ENCODE measurements at places on chromosomes 12 and 14.

GRCh38 chr12:125689576-125690410, 624.6 kb downstream of the AACS start:
- no peak for DNase-seq

- DNase-seq = peak; percentile 79
These were observed 1.8 kb downstream of the SLC38A1 start for GRCh38 chr12:46266869-46267574.

DNA sequence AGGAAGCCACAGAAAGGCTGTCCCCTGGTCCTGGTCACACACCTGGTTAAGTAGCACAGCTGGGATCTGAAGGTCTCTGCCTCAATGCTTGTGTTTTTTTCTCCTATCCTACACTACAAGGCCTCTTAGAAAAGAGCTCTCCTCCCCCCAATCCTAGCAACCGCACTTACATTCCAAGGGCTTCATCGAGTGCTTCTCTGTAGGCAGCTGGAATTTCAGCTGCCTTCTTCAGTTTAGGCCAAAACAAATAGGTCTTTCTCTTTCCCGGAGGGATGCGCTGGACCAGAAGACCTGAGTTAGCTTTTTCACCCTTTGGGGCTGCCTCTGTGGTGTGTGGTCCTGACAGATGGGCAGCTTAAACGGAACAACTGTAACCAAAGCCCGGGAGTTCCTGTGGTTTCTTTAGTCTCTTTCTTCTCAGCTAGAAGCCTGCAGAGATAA, 109.7 kb downstream of the GPATCH2L start:
- DNase-seq = no peak

DNA sequence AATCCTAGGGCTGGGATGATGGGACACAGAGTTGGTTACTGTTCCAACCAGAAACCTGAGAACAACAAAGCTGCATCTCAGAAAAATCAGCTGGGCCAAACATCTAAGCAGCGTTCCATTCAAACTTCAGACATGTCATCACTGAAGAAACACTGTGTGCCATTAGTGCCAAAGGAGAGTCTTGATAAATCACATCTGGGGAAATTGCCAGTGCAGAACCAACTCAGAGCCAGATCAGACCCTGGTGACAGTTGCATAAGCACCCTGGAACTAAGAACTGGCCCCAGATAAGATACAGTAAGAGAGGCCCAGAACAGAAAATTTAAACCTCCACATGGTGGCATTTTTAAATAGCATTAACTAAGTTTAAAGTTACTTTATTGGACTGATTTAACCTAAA, 482.8 kb downstream of the PRKD1 start:
- no peak for DNase-seq

DNA sequence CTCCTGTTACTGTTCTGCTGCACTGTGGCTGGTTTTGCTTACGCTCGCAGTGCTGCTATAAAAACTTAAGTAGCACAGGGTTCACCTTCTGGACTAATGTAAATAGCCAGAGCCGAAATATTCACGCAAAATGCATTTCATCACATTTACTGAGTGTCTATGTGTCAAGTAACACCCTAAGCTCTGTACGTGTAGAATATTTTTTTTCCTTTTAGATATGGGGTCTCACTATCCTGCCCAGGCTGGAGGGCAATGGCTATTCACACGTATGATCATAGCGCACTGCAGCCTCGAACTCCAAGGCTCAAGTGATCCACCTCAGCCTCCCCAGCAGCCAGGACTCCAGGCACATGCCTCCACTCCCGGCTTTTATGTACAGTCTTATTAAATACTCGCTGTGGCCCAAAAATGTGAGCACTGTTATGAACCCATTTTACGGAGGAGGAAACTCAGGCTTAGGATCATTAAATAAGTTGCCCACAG, 60.8 kb upstream of the RIMBP2 start:
- no peak for DNase-seq

- no peak for DNase-seq
These were observed 364.5 kb downstream of the BTG1 start for GRCh38 chr12:91781114-91781513.

- DNase-seq = no peak
These were observed 15.6 kb upstream of the MCRS1 start for GRCh38 chr12:49583366-49584094.

DNA sequence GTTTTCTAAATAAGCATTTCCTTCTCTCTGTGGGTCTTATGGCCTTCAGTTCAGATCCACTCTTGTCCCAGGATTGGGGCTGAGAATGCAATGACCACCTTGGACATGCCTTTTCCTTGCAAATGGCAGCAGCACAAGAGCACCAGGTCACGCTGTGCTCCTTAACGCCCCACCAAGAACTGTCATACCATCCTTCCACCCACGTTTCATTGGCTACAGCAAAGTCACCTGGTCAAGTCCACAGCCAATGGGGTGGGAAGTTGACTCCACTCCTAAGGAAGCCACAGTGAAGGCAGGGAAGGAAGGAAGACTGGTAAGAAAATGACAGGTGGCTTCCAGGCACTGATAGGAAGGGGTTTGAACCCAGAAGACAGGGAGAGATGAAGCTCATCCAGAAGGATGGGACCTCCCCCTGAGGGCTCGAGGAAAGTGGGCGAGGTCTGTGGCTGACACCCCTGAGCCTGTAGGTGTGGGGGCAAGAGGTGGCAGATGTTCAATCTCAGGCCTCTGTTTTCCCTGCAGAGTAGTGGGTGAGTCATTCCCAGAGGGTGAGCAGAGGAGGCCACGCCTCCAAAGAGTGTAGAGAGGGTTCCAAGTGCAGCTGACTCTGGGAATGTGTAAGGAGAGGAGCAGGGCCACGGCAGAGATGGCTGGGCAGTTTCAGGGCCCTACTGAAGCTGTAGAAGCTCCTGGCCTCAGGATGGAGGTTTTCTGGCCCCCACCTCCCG, 113.5 kb upstream of the VRK1 start:
- no peak for DNase-seq

GRCh38 chr12:18146363-18146762, 56.4 kb upstream of the RERGL start:
- no peak for DNase-seq

DNA sequence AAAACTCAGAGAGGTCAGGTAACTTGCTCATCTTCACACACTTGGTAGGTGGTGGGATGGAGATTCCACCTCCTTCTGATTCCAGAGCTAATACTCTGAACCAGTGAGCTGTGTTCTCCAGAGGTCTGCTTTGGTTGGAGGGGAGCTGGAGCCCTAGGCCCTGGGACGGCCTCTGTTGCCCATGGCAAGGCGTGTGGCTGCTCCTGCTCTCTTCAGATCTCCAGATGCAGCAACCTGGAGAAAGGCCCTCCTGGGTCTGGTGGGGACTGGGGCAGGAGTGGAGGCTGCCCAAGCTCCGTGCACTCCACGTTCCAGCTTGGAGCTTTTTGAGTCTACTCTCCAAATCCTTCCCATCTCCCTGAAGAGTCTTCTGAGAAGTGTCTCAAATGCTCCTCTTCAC, 10.7 kb downstream of the CCND2 start:
- no peak for DNase-seq

DNA sequence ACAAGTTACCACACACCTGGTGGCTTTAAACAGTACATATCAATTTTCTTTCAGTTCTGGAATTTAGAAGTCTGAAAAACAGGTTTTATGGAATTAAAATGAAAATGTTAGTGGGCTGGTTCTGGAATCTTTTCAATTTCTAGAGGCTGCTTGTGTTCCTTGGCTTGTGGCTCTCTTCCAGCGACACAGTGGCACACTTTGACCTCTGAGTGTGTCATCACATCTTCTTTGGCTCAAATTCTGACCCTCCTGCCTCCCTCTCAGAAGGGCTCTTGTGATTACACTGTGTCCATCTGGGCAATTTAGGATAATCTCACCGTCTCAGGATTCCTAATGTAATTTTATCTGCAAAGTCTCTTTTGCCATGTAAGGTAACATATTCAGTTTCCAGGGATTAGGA, 170.0 kb downstream of the PLCZ1 start:
- DNase-seq = no peak

- DNase-seq = no peak
These were observed 288.6 kb downstream of the MED13L start for GRCh38 chr12:115988625-115989563.

DNA sequence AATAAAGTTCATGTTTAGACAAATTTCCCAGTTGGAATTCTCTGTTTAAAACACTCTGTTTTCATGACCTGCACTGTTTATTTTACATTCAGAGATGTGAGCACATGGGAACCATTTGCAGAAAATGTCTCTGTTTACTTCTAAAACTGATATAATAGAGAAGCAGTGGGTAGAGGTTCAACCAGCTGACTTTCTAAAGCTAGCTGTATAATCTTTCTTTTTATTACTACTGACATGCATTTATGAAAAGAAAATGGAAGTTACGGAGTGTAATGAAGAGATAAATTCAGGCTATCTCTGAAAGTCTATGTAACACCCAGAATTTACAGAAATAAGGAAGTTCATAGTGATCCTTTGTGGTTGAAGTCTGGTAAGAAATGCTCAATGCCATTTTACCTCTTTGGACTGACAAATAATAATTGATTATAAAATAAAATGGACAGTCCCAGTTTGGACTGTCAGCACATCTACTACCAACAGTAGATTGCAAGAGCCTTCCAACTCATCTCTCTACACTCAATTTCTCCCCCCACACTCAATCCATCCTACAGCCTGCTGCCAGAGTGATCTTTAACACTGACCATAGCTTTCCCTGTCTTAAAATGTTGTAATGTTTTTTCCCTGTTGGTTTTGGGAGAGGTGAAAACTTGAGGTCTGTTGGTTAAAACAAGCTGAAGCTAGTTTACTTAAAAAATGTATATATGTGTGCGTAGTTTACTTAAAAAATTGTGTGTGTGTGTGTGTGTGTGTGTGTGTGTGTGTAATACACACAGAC, 137.4 kb downstream of the AEBP2 start:
- no peak for DNase-seq

DNA sequence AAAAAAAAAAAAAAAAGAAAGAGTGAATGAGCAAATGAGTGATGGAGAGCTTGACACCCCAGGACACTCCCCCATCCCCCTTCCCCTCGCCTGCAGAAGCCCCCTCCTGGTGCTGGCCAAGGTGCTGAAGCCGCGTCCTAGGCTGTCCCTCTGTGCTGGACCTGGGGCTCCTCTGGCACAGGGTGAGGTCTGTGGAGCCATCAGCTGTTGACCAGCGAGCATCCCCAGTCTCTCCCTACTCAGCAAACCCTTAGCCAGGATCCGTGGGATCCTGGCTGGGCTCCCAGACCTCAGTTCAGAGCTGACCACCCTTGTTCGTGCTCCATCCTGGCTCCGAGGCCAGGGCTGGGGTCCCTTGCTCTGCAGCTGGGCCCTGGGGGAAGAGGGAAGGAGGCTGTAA, 5.4 kb upstream of the KIF26A start:
- DNase-seq = no peak

DNA sequence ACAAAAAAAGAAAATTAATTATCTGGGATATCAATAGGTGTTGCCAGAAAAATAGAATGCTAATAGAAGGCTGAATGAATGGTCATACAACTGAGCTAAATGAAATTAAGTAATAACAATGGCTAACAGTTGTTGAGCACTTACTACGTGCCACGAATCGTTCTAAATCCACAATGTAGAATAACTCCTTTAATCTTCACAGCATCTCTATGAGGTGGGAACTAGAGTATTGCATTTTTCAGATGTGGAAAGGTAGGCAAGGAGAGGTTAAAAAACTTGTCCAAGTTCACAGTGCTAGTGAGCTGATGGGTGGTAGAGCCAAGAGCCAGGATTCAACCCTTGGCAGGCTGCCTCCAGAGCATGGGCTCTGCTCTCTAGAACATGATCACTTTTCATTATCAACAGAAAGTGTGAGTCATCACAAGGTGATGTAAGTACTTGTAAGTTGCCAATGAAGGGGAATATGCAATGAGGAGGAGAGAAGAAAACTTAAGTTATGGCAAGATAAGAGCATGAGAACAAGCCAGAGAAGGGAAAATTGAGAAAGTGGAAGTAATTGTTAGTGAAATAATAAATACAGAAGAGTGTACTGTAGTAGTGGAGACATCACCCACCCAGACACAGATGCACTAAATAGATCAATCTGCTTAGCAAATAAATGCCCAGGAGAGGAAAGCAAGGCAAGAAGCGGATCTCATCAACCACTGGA, 122.1 kb downstream of the PRKD1 start:
- no peak for DNase-seq

DNA sequence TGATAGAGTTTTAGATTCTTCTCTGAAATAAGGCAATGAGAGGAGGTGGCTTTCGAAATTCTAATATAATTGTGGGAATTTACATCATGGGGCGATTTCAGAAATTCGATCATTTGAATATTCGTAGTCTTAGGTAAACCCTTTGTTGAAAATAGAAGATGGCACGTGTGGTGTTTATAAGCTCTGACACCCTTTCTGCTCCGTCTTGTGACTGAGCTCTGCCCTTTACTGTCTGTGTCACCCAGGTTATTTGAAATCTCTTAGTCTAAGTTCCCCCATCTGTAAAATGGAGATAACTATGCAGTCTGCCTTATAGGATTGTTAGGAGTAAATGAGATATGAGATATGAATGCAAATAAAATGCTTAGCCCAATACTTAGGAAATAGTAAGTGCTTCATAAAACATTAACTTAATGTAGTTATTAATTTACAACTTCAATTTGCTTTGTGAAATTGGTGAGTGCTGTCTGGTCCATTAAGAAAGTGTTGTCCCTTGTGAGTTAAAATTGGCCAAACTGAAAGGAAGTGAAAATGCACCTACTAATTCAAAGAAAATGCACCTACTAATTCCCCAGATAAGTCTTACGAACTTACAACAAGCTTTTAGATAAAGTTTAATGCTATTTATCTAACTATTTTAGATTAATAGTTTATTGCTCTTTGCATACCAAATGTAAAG, 1.5 kb downstream of the BMAL2 start:
- no peak for DNase-seq

DNA sequence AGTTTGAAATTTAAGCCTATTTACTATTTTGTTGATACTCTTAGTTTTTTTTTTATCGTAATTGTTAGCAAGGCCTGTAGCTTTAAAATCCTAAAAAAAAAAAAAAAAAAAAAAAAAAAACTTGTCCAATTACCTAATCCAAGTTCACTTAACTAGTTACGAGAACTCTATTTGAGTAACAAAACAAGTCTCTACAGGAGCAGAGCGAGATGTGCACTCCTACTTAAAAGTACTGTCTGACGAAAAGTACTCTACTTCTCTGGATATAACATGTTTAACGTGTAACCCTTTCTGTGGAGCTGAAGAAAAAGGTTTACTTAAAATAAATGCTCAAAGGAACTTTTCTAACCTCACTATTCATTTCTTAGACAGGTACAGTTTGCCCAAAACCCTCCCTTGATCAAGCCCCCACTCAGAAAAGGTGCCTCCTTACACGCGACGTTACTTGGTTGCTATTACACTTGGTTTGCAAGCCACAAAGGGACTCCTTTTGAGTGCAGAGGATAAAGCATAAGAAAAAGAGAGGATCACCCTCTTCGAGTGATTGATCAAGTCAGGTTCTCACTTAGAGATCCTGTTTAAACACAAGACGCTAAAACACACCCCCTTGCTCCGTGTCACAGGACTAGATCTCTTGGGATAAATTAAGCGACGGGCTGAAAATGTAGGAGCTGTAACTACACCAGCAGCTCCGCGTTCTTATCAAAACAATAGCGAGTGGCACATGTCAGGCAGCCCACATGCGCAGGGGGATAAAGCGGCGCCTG, 2.2 kb downstream of the BAZ1A start:
- no peak for DNase-seq

GRCh38 chr12:123102781-123103503, 47.9 kb downstream of the PITPNM2 start:
- no peak for DNase-seq

- no peak for DNase-seq
These were observed 3.0 kb downstream of the NPAS3 start for GRCh38 chr14:32941668-32942065.

GRCh38 chr14:98382662-98383061, 889.3 kb downstream of the BCL11B start:
- DNase-seq = no peak

GRCh38 chr12:70359458-70360197, 6.5 kb upstream of the KCNMB4 start:
- no peak for DNase-seq
